Activated T-helper 1 cell treated with anti-CD3 and anti-CD28 coated beads, Interleukin-2, amount 50 U/mL, for 16 hours (primary cell): ENCODE measurements at places on chromosomes 4 and X.

GRCh38 chr4:6763330-6763851 lies 19.1 kb upstream of the KIAA0232 start:
- no peak for DNase-seq

DNA sequence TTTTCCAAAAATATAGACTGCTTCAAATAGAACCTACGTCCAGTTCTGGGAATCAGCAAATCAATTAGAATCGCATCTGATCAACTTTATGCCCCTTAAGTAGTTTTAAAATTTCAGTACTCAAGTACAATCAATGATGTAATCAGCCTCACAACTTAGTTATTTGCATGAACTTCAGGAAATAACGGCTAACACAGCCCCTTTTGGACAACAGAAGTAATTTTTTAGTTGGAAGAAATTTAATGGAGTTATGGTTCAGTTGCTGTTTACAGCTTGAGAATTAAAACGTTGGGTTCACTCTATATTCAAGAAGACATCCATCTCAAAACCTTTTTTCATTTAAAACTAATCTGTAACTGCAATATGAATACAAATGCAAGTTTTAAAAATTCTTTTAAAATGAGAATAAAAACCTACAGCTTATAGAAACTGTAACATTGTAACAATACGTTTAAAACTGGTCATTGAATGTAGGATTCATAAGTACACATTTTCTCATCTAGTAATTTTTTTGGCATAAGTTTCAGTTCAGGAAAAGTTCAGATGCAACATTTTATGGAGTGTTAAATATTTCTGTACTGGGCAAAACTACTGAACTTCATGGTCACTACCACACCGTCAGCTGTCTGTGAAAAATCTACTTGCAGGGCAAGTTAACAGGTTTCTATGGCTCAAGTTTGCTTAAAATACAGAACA lies 956 bp downstream of the TAPT1 start:
- no peak for DNase-seq

DNA sequence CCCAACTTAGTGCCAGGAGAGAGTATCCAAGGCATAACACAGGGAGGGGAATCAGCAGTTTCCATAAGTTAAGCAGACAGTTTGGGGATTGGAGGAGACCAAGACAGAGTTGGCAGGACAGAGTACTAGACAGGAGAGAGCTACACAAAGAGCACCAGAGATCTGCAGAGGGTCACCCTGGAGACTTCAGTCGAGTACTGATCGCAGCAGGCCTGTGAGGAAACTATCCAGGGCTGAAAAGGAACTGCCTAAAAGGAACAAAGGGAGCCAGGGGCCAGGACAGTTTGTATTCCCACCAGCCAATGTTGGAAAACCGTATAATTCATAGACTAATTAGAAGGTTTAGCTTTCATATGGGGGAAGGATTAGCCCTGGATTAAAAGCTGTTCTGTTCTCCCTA lies 80.6 kb upstream of the ENPP6 start:
- DNase-seq = no peak

GRCh38 chr4:163384434-163384833 lies 40.7 kb downstream of the NPY5R start:
- no peak for DNase-seq

- DNase-seq = no peak
These were observed 45.5 kb downstream of the NPFFR2 start for GRCh38 chr4:72077346-72077745.

GRCh38 chr4:24794916-24795665 lies at the start of gene SOD3:
Gene SOD3 (plus strand): TSS chr4:24795573. CDS start chr4:24799522, 3,949 bp downstream.
- DNase-seq = no peak

- no peak for DNase-seq
These were observed 38.2 kb downstream of the FHL1 start for GRCh38 chrX:136185401-136186022.

DNA sequence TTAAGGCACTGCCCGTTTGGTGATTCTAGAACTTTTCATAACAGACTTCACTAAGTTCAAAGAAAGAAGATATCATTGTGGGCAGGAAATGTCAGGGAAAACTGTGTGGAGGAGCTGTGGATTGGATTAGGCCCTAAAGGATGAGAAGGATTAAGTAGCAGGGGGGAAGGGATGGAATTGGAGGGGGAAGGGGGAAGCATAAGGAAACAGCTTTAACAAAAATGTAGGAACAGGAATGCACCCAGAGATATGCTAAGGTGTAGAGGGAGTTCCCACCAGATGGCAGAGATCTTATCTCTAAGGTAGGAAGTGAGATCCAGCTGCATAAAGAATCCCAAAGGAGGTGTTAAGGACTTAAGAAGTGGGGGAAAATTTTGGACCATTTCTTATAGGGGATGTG lies 114.5 kb downstream of the LARP7 start:
- no peak for DNase-seq

- DNase-seq = no peak
These were observed 12.2 kb upstream of the MTMR1 start for GRCh38 chrX:150680974-150681373.

DNA sequence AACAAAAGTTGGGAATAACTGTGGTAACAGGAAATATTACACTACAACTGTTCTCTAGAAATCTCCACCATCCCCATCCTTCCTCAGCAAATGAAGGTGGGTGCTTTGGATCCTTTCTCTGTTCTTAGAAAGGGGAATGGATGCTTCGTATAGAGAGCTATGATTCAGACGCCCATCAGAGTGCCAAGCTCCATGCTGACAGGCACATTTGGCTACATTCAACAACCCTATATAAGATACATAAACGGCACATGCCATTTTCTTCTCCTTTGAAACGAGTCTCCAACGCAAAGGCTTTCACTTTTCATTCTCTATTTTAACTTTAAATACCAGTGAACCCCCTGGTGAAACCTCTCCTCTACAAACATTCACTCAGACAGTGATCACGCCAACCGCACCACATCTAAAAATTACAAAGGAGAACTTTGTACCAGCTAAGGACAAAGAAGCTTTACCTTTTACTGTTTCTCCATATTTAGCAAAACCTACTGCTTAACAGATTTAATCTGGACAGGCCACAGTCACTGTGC lies 172.5 kb downstream of the TSPAN5 start:
- DNase-seq = no peak

GRCh38 chr4:71882113-71882841 lies 98.4 kb upstream of the GC start:
- no peak for DNase-seq
